Fibroblast of the aortic adventitia (primary cell): ENCODE measurements at places on chromosomes 1 and 21. TPM values are rescaled to one million over a fixed set of nuclear protein-coding genes. Genes with fewer than 3 reads are reported as not detected.
A peak's percentile ranks its signal among the peaks of the same experiment; 100 is the strongest.

DNA sequence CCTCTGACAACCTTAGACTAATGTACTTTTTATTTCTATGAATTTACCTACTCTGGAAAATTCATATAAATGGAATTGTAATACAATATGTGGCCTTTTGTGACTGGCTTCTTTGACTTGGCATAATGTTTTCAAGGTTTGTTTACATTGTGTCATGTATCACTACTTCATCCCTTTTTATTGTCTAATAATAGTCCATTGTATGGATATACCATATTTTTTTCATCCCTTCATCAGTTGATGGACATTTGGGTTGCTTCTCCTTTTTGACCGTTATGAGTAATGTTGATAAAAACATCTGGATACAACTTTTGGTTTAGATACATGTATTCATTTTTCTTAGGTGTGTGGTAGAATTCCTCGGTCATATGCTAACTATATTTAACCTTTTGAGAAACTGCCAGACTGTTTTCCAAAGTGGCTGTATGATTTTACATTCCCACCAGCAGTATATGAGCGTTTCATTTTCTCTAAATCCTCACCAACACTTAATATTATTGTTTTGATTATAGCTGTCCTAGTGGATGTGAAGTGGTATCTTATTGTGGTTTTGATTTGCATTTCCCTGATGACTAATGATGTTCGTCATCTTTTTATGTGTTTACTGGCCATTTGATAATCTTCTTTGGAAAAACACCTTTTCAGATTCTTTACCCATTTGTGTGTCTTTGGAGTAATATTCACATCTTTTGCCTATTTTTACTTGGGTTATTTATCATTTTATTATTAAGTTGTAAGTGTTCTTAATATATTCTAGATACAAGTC is 3.5 kb downstream of the RO60 start:
- DNase-seq, result no peak

- no peak for DNase-seq
Measured at GRCh38 chr1:156021093-156021428, 310 bp upstream of the SSR2 start.

DNA sequence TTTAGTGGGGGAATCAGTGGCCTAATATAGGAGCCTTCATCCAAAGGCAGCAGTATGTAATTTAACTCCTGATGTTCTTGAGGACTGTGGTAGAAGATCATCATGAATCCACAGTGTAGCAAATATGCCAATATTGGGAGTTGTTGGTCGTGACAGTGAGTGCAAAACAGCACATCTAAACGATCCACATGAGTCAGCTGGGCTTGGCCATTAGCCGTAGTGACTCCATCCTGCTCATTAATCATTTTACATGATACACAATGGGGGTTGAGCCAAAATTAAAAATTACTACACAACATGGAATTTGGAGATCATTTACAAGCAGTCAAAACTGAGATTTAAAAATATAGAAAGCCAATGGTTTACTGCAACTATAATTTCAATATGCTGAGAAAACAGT is 653.9 kb upstream of the CAMK1G start:
- DNase-seq, result peak; percentile 92

DNA sequence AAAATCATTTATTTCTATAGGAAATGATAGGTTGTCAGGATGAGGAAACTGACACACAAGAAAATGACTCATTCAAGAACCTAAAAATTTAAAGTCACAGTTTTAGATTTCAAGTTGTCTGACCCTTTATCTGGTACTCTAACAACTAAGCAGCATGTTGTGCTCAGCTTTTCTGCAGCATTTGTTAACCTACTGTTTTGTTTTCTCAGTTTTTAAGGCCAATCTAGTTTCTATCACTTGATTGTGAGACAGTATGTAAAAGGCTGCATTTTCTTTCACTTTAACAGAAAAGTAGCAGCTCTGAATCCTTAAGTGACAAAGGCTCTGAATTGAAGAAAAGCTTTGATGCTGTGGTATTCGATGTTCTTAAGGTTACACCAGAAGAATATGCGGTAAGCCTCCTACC is 59.1 kb downstream of the RALGPS2 start:
- no peak for DNase-seq

DNA sequence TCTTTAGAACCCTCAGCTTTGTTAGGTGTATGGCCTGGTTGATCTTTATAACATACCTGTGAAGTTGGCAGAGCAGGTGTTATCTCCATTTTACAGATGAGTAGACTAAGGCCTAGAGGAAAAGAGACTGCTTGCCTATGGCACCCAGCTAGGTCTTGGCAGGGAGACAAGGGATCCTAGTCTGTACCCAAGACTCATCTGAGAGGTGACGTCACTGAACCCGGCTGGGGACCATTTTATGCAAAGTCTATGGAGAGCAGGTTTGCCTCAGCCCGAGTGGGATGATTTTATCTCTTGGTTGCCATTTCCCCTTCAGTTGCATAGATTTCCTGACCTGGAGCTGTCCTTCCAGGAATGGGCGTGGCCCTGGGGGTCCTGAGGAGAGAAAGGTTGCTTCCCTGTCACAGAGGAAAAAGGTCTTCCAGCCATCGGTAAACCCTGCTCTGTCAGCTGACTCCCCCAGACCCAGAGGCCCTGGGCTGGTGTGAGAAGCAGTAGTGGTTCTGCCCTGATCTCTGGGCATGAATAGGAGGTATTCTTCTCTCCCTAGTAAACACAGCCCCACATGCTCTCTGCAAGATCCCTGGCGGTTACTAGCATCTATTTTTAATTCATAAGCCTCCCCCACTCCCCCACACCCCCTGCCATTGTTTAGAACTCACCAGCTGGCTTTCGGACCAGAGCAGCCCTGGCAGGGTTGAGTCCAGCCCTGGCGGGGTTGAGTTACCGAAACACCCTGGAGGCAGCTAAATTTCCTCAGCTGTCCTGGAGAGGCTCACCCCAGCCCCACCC is 19.6 kb downstream of the TMCC2 start:
- DNase-seq, result peak; percentile 68

- no peak for DNase-seq
Measured at GRCh38 chr1:180594723-180595122, 36.0 kb downstream of the OVAAL start.

GRCh38 chr1:41019353-41019745 is 2.2 kb downstream of the SLFNL1 start:
- DNase-seq, result no peak

- DNase-seq, result peak; percentile 8
Measured at GRCh38 chr1:1157914-1158710, 15.6 kb upstream of the TTLL10 start.

KRTAP19-1 gene
- total RNA-seq, result not detected in 2 replicates

SPRR2F gene
- total RNA-seq, result not detected in 2 replicates

TNFRSF18 gene
- total RNA-seq, result not detected in 2 replicates

CR1 gene
- not detected in 2 replicates for total RNA-seq

ILDR2 gene
- total RNA-seq, result 0.09 and 0.25 TPM in 2 replicates
